ENCODE measurements at places on chromosomes 7 and 10.

DNA sequence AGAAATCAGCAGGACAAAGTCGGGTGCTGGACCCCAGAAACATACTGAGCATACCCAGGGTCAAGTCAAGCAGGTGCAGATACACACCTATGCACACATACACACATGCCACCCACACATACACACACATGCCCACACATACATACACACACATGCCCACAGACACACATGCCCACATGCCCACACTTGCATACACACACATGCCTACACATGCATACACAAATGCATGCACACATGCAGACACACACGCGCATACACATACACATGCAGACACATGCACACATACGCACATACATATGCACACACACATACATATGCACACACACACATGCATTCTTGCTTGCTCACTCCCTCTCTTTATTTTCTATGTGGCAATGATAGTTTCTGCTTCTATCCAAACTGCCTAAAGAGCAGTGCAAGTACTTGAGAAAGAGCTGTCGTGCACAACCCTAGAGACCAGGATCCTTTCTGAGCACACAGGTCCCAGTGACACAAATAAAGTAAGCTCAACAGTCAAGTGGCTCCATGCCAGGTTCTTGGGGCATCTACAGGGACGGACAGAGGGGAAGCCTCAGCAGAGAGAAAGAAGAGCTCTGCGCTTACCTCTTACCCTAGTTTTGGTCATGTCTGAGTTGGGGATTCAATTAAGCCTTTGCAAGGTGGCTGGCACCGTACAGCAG lies 83.7 kb downstream of the EBF3 start:
- no peak for DNase-seq

GRCh38 chr10:117578999-117579590 lies 36.5 kb downstream of the EMX2 start:
- DNase-seq = no peak

DNA sequence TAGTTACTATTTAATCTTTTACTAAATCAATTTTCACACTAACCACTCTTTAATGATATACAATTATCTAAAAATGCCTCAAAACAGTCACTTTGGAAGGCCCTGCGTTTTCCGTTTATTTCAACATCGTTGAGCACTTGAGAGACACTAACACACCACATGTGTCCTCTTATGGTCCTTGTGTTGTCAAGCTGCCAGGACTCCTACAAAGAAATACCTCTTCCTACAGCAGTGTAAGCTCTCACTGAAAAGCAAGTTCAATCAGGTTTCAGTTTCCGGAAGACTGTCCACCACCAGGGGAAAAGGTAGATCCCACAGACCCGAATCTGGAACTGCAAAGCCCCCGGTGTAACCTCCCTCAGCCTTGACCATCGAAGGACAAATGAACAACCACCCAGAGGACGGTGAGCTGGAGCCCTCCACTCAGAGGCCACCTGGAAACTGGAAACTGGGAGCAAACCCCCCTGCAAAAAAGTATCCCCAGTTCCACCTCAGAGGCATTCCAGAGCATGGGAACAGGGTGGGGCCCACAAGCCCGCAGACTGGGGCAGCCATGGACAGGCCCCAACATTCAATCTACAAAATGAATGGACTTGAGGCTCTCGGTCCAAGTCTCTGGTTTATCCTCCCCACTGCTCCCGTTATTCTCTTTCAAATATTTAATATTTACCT lies 37.6 kb downstream of the KCNH2 start:
- DNase-seq = no peak

DNA sequence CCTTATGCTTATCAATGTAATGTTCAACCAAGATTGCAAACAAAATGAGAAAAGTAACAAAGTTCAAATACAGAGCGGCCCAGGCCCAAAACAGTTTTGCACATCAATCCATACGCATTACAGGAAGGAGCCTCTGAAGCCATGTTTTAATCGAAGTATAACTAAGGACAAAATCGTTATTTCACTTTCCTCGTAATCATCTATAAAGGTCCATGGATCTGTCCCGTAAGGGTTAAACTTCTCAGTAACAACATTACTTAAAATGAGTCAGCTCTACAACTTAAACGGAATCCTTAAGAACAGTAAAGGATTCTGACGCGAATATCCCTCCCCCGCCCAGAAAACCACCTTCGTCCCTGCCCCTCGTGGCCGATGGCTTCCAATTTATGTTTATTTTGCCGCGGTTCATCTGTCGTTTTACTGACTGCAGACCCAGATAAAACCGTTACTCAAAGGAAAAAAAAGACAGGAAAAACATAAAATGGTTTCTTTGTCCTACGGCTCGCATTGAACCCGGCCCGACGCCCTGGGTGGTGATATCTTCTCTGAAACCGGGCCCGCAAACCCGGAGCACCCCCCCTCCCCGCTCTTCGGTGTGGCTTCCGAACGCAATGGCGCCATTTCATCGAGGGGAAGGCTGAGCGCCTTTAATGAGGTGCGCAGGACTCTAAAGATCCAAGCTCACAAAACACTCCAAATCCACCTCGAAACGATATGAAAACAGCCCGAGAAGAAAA lies 1.1 kb downstream of the HNRNPA2B1 start:
- peak; percentile 41 for DNase-seq

- DNase-seq = no peak
These were observed 7.3 kb downstream of the SKIDA1 start for GRCh38 chr10:21518149-21518640.

DNA sequence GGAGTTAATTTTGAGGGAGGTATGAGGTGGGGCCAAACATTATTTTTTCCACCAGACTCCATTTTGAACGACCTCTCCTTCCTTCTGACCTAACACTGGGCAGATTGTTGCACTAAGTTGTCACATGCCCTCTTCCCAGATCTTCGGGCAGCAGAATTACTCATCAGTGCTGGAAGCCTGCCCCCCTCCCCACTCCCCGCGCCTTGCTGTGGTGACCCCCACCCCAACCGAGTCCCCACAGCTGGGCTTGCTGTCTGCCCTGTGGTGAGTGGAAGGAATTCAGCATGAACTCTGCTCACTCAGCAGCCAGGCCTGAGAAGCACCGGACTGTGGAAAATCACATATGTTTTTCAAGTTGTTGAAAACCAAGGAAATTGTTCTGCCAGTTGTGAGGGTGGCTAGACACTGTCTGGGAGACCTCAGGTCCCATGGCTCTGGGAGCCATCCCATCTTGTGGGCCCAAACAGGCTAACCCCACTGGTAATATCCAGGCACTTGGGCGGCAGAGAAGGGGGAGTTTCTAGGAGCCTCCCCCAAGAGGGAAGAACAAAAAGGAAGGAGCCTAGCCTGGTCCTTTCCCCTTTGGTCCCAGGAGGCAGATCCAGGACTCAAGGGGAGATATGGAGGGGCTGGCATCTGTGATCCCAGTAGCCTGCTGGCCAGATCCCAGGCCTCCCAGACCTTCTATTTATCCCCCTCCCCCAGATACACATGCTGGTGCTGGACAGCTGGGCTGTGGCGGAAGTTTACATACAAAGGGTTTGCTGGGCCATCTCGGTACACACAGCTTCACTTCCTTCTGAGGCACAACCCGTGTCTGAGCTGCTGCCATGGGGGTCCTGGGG lies 3.5 kb upstream of the AEBP1 start:
- DNase-seq = no peak

GRCh38 chr10:76130892-76131291 lies 699.5 kb downstream of the LRMDA start:
- no peak for DNase-seq

DNA sequence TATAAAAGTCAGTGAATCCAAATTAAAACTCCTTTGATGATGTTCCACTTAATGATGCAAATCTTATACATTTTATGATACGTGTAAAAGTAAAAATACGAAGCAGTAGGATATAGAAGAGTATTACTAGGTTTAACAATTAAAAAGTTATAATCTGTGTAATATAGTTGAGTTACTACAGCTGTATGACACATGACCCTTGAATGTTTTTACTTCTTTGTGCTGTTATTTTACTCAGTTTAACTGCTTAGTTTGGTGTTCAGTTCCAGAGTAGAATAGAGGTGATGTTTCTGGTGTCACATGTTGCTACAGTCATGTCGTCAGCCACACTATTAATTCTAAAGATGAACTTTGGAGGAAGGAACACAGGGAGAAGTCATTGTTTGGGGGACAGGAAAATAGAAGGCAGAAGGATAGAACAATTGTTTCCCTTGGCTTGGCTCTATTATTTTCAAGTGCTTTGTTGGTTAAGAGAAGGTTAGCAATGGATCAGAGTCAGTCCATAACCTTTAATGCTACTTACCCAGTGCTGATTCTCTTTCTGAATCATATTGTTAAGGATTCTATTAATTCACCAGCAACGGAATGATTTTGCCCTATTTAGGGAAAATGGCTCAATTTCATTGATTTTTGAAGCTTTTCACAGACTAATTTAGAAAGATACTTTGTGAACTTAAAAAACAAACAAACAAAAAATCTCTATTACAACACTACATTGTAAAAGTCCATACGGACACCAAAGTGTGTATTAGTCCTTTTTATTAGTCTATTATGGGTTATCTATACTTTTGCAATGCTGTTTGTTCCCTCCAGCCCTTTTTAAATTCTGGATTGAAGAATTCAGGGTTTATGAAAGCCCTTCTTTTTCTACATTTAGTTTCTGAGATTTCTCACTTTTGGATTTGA lies 73.4 kb downstream of the CPED1 start:
- no peak for DNase-seq

GRCh38 chr7:131302876-131303707 lies 24.6 kb upstream of the MKLN1 start:
- DNase-seq = no peak

DNA sequence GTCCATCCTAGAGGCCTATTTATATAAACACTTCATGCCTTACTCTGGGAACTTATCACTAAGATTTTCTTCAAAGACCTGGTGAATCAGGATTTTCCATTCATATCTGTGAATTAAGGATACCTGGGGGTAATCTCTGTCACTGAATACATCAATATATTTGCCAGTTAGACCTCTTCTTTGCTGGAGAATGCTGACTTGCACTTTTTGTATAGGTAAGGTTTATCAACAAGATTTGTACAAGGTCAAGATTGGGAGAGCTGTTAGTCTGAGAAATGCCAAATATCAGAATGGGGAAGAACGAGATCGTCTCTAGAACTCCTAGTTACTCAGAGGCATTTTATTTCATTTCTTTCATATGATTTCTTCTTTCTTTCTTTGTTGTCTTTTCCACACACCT lies 1060.0 kb downstream of the NRG3 start:
- no peak for DNase-seq

- no peak for DNase-seq
These were observed 14.3 kb downstream of the IL2RA start for GRCh38 chr10:6047847-6048246.

GRCh38 chr10:98030093-98030821 lies at the start of gene CRTAC1:
Gene CRTAC1, minus strand, starts transcription at chr10:98030621. Its CDS starts 149 bp downstream, at chr10:98030472.
- DNase-seq = no peak

DNA sequence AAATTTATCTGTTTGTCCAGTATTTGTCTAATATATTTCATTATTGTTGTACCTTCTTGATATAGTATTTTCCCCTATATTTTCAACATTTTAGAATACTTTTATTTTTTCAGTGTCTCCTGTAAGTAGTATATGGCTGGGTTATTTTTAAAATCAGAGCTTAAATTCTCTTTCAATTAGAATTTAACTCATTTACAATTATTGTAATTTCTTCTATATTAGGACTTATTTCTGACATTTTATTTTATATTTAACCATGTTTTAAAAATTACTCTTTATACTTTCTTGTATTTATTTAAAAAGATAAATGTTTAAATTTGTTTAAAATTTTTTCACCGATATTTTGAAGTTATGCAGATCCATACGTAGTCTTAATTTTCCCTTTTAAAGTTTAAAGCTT lies 220.0 kb upstream of the NPVF start:
- DNase-seq = no peak

- peak; percentile 28 for DNase-seq
These were observed 49.8 kb downstream of the PAXIP1 start for GRCh38 chr7:154953006-154953684.

Measured in activated CD4-positive, CD25-positive, alpha-beta regulatory T cell treated with anti-CD3 and anti-CD28 coated beads, Interleukin-2, amount 50 U/mL, for 16 hours (primary cell).